ENCODE measurements at places on chromosomes 7 and 10. TPM values are rescaled to one million over a fixed set of nuclear protein-coding genes. Genes with fewer than 3 reads are reported as not detected.
A peak's percentile ranks its signal among the peaks of the same experiment; 100 is the strongest.

GRCh38 chr10:44357023-44357540 is 27.8 kb downstream of the CXCL12 start:
- DNase-seq = no peak

DNA sequence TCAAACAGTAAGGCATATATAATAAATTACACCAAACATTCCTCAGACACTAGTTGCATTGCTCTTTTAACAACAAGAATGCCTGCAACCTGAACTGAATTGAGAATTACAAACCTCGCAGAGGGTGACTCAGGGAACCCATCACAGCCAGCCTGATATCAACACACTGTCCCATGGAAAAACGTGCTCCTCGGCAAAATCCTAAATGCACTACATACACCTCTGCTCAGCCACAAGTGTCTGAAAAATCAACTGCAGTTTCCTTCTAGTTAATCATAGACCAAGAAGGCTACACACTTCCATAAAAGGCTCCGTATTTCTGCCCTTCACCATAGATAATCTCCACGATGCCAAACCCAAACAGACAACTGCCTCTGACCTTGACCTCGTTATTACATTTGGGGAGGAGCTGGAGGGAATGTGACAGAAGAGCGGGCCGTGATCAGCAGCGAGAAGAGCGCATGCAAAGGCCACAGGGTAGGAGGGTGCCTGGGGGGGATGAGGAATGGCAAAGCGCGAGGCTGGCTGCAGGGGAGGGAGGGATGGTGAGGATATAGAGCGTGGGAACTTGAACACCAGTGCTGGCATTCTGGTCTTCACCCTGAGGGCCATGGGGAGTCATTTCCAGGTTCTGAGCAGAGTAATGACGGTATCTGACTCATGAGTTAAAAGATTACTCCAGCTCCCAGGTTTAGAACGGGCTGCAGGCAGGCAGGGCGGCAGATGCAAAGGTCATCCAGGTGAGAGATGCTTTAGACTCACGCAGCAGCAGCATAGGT is 201.9 kb upstream of the FRMD4A start:
- no peak for DNase-seq

GRCh38 chr10:113988535-113988934 is 55.1 kb upstream of the ADRB1 start:
- no peak for DNase-seq

DNA sequence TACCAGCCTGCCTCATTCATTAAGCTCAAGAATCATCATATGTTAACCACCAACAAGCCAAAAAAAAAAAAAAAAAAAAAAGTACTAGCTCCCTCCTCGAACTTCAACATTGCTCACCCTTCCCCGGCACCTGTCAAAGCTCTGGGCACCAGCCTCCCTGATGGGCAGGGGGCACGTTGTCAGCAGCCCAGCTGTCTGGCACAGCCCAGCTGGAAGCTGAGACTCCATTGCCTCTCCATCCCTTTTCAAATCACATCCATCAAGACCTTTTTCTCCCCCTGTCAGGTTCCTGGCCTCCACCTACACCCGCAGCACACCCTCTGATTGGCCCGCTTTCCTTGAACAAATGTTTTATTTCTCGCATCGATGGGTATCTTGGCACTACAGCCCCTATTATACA is 913.3 kb upstream of the AUTS2 start:
- no peak for DNase-seq

- DNase-seq = no peak
These were observed 467.1 kb downstream of the SDK1 start for GRCh38 chr7:3767917-3768777.

- no peak for DNase-seq
These were observed 624 bp upstream of the CEP55 start for GRCh38 chr10:93495654-93496321.

DNA sequence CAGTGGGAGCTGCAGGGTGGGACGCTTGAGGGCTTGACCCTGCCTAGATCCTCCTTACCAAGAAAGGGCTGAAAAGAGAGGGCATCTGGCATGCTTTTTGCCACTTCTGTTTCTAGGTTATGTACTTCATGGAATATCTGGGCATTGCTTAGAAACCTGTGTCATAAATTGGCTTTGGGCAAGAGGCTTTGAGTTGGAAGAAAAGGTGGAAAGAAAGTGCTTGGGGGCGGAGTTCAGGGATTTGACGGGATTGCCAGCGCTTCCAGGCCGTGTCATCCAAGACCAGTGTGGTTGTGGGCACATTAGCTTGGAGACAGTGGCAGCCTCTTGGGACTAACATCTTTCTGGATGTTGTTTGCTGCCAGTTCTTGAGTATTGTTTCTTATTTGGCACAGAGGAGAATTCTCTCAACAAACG is 825 bp downstream of the ZNF862 start:
- DNase-seq = no peak

GRCh38 chr7:64882341-64883112 is 20.5 kb upstream of the ZNF273 start:
- peak; percentile 79 for DNase-seq

- DNase-seq = no peak
These were observed 130.1 kb upstream of the ZEB1 start for GRCh38 chr10:31188792-31189406.

GRCh38 chr10:71933651-71934050 is 30.5 kb upstream of the CHST3 start:
- no peak for DNase-seq

GRCh38 chr7:2821842-2822507 is 22.1 kb downstream of the GNA12 start:
- DNase-seq = no peak

- DNase-seq = peak; percentile 58
These were observed 44.0 kb upstream of the SORBS1 start for GRCh38 chr10:95605163-95605562.

- DNase-seq = no peak
These were observed 31.3 kb downstream of the KIN start for GRCh38 chr10:7756360-7756992.

DNA sequence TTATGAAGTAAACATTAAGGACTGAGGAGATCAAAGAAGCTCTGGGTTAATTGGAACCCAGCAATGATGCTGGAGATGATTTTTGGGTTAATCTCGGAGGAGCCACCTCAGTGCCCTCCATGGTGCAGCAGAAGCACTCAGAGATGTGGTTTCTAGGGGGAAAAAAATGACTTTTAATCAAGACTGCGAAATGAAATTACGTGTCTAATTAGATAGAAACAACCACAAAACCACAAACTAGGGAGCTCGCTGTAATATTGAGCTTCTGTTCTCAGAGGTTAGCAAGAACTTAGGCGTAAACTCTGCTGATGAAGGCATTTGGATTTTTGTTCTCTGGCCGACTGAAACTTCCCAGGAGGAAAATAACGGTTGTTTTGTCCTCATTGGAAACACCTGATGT is 319.0 kb downstream of the GRID1 start:
- no peak for DNase-seq

- no peak for DNase-seq
These were observed 125.8 kb downstream of the PTPRN2 start for GRCh38 chr7:158461824-158462223.

GRCh38 chr10:43078986-43079273 is 2.1 kb downstream of the RET start:
- no peak for DNase-seq

DNA sequence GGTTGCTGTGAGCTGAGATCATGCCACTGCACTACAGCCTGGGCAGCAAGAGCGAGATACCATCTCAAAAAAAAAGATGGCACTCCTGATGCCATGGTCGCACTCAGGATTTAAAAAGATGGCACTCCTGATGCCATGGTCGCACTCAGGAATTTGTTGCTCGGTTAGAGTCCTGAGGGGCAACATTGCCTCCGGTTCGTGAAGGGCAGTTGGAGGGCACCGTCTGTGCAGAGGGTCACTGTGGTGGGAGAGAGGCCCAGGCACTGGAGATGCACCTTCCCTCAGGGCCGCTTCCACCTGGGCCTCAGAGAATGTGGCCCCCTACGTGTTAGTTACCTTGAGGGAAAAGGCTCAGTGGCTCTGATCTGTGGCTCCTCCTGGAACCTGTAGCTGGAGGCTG is 18.3 kb downstream of the GTPBP4 start:
- DNase-seq = no peak

GRCh38 chr7:50805447-50806125 is 22.9 kb upstream of the GRB10 start:
- DNase-seq = no peak

DNA sequence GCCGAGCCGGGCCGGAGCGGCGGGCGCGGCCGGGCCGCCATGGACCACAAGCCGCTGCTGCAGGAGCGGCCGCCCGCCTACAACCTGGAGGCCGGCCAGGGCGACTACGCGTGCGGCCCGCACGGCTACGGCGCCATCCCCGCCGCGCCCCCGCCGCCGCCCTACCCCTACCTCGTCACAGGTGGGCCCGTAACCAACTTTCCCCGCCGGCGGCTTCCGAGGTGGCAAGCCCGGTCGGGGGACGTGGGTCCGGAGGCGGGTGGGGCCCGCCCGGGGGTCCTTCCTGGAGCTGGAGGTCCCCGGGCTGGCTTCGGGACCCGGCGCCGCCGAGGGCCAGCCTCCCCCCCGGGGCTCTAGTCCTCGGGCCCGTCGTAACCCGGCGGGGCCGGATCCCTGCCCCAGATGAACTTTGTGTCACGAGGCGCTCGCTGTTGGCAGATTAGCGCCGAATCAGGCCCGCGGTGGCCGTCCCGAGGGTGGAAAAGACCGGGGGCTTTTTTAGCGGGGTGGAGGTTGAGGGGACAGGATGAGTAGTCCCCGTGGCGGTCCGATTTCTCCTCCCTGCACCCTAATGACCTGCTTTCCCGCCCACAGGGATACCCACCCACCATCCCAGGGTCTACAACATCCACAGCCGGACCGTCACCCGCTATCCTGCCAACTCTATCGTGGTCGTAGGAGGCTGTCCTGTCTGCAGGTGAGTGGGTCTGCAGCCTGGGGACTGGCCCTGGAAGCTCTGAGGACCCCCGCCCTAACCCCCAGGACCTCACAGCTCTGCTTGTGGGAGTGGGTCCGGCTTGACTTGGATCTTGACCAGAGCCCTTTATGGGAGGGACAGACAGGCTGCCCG is 496 bp downstream of the BRI3 start:
- DNase-seq = peak; percentile 66

DNA sequence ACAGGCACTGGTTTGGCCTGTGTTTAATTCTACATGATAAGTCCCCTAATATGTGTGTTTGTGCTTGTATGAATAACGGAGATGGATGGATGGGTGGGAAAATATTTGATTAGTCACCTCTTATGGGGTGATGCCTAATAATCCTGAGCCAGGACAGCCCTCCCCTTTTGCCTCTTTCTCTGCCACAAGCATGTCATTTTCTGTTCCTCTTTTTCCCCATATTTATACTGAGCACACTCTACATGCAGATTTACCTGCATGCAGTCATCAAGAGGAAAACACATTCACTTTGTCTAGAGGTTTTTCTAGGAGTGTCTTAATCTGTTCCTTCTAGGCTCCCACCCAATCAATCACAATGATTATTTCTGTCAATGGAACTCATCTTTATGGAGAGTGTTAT is 111.6 kb upstream of the TBX20 start:
- DNase-seq = no peak

DNA sequence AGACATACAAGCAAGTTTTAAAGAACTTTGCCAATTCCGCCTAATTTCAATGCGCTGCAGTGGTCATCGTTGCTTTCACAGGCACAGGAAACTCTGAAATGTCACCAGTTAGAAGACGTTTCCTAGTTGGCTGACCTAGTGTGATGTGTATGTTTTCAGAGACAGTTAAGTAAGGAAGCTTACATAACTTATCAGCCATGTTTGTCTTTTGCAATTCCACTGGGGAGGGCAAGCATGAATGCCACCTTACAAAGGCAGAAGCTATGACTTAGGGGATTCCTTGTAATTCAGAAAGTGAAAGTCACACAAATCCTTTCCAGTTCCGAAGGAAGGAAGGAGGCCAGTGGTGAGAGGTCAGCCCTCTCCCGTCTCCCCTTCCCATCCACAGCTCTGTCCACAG is 15.0 kb upstream of the NPS start:
- no peak for DNase-seq

- DNase-seq = no peak
These were observed 546.9 kb upstream of the GHITM start for GRCh38 chr10:83592337-83592935.

GRCh38 chr7:43394441-43395130 is 188.3 kb upstream of the STK17A start:
- DNase-seq = no peak

DNA sequence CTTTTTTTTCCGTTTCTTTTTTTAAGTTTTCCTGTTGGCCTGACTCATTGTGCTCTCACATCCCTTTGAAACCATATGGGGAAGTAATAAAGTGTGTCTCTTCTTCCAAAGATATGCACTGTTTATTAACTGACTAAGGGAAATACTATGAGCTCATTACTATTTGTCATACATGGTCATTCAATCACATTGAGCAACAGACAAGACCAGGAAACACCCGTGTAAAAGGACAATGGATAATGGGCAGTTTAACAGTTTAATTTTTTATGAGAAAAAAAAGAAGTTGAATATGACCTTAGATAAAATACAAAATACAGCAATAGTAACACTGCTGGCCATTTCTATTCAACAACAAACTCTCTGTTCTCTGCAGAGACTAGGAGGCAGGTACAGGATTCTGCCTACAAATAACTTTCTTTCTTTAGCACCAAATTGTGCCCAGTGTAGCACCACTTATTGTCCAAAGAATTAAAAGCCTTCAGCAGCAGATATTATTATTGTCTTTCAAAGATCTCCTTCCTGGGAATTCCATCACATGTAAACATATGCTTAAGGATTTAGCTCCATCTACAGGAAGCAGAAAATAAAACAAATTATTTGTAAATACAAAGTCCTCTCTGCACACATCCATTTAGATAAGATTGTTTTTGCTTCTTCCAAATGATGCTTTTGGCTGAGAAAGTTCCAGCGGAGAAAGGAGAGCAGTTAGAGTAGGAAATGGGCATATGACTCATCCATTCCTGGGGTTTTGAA is 55.0 kb upstream of the AKR1E2 start:
- DNase-seq = no peak

DNA sequence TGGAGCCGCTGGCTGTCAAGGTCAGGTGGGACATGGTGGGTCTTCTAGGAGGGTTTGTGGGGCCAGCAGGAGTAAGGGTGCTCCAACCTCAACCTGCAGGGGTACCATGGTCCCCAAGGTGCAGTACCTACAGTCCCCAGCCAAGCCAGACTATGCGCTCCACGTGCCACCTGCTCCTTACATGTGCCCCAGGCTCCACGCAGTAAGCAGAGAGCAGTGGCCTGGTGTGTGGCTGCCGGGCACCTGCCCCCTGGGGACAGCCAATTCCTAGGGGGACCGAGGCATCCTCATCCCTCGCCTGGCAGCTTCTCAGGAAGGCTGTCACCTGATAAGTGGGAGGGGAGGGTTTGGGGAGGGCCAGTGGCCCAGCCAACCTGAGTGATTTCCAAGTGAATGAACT is 11.7 kb upstream of the ZNF716 start:
- no peak for DNase-seq

ST8SIA6 gene
- total RNA-seq = 0.73 TPM

PDE1C gene
- total RNA-seq = 12.2 TPM

RTKN2 gene
- 0.78 TPM for total RNA-seq

NRCAM gene
- 3.6 TPM for total RNA-seq

SMKR1 gene
- 2.2 TPM for total RNA-seq

AHCYL2 gene
- total RNA-seq = 19.3 TPM

PLAU gene
- 13.8 TPM for total RNA-seq

VGF gene
- total RNA-seq = not detected

ABCC2 gene
- total RNA-seq = 1.5 TPM

SPDYE11 gene
- total RNA-seq = not detected

NME8 gene
- total RNA-seq = 1.5 TPM
